ENCODE measurements at places on chromosomes 5 and 9.

DNA sequence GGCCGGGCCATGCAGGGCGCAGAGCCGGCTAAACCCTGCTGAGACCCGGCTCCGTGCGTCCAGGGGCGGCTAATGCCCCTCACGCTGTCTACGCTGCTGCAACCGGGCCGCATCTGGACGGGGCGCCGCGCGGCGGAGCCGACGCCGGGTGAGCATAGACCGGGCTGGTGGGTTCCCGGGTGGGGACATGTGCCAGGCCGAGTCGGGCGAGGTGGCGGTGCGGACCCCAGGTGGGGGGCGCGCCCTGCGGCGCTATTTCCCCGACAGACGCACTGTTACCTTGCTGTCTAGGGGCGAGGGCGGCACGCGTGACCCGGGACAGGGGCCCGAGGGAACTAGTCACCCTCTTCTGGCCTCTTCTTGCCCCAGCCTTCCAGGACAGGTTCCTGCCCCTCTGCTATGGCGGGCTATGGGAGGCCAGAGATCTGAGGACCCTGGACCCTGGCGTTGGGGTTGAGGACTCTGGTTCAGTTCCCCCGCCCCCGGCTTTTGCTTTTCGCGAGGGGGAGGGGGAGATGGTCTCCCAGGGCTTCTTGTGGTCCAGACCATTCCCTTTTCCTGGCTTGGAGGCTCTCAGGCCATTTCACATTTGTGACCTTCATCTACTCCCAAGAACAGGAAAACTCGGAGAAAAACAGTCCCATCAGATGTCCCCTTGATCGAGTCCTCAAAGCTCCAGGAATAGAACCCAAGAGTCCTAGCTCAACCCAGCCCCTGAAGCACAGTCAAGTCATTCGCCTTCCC, 536 bp downstream of the SLC27A4 start:
- H3K27me3 ChIP-seq = no peaks in the 10 kb centered on the region
- H3K4me1 ChIP-seq = peaks cover 11% of the 10 kb centered on the region
- peaks cover 3% of the 10 kb centered on the region for H3K36me3 ChIP-seq
- DNase-seq = no peak
- H3K4me3 ChIP-seq = peak overlapping the region; percentile 89
- H3K27ac ChIP-seq = peak overlapping the region; percentile 87

DNA sequence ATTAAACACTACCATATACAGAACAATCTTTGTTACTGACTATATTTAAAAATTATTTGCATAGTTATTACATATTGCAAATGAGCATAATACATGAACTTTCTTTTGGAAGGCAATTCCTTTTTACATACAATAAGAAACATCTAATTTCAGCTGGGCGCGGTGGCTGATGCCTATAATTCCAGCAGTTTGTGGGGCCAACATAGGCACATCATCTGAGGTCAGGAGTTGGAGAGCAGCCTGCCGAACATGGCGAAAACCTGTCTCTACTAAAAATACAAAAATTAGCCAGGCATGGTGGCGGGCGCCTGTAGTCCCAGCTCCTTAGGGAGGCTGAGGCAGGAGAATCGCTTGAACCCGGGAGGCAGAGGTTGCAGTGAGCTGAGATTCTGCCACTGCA, 36.4 kb upstream of the SIMC1 start:
- DNase-seq = no peak
- peaks cover 13% of the 10 kb centered on the region for H3K4me1 ChIP-seq
- H3K4me3 ChIP-seq = no peak overlapping the region
- H3K27ac ChIP-seq = no peak overlapping the region
- no peaks in the 10 kb centered on the region for H3K36me3 ChIP-seq

DNA sequence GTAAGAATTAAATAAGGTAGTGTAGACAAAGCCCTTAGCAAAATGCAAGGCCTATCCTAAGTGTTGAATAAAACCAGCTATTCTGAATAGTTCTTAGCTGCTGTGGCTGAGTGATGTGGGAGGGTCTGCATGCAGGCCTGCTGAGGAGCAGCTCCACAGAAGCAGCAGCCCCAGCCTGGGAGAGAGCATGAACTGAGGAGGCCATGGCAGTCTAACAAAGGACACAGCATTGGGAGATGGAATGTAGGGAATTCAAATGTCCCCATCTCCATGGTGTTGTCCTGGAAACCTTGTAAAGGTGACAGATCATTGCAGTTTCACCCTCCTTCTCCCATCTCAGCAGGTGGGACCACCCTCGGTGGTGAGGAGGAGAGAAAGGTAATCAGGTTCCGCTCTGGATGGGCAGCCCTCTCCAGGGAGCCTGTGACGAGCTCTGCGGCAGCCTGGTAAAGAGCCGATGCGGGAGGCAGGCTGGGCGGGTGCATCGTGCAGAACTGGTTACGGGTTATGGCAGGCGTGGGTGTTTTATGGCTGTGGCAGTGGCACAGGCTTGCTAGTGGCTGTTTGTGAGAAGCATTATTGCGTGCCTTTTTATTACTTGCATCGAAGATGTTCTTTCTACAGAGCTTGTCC, 199.9 kb upstream of the GLRA1 start:
- no peak for DNase-seq
- no peaks in the 10 kb centered on the region for H3K27me3 ChIP-seq
- H3K36me3 ChIP-seq = no peaks in the 10 kb centered on the region
- no peaks in the 10 kb centered on the region for H3K4me1 ChIP-seq
- no peak overlapping the region for H3K27ac ChIP-seq

GRCh38 chr9:114034196-114034595, 43.9 kb downstream of the AMBP start:
- H3K27ac ChIP-seq = no peak overlapping the region
- no peaks in the 10 kb centered on the region for H3K36me3 ChIP-seq
- no peak for DNase-seq
- H3K4me1 ChIP-seq = no peaks in the 10 kb centered on the region
- no peaks in the 10 kb centered on the region for H3K27me3 ChIP-seq
- H3K4me3 ChIP-seq = no peak overlapping the region

- no peaks in the 10 kb centered on the region for H3K27me3 ChIP-seq
- H3K27ac ChIP-seq = peak overlapping the region; percentile 100
- peak; percentile 94 for DNase-seq
- peaks cover 70% of the 10 kb centered on the region for H3K4me1 ChIP-seq
- H3K4me3 ChIP-seq = peak overlapping the region; percentile 97
Measured at GRCh38 chr5:132410451-132411303, 41.2 kb downstream of the SLC22A5 start.

DNA sequence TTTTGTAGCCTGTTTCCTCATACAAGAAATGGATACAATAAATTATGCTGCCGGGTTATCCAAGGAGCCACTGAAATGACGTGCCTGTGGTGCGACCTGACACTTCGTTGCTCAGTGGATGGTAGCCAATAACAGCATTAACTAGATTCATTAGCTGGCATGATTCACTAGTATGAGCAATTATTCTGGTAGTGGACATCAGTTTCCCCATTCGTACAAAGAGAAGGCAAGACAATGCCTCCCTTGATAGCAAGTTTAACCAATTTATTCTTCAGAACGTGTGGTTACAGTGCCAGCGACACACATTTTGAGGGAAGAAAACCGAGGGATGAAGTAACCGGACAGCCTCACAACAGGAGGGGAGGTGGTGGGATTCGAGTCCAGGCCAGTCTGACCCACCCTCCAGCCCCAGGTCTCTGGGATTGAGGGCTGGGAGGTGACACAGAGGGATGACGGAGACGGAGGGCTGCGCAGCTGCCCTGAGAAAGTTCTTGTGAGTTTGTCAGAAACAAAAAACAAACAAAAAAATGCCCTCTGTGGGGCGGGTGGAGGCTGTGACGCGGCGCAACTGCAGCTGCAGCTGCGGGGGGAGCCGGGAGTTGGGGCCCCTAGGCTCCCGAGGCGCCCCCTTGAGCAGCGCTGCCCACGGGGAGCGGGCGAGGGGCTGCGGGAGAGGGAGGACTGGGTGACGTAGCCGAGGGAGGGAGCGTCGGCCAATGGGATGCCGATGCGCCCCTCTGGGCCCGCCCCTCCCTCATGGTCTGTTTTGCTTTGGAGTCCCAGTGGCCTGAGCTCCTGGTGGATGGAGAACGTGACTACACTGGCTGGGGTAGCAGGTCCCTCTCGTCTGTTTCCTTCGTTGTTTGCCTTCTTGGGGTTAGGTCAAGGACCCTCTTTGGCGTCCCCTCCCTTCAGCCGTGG, 10.9 kb downstream of the LHX2 start:
- no peak overlapping the region for H3K4me3 ChIP-seq
- H3K27ac ChIP-seq = no peak overlapping the region
- no peak for DNase-seq
- peaks cover 8% of the 10 kb centered on the region for H3K4me1 ChIP-seq

DNA sequence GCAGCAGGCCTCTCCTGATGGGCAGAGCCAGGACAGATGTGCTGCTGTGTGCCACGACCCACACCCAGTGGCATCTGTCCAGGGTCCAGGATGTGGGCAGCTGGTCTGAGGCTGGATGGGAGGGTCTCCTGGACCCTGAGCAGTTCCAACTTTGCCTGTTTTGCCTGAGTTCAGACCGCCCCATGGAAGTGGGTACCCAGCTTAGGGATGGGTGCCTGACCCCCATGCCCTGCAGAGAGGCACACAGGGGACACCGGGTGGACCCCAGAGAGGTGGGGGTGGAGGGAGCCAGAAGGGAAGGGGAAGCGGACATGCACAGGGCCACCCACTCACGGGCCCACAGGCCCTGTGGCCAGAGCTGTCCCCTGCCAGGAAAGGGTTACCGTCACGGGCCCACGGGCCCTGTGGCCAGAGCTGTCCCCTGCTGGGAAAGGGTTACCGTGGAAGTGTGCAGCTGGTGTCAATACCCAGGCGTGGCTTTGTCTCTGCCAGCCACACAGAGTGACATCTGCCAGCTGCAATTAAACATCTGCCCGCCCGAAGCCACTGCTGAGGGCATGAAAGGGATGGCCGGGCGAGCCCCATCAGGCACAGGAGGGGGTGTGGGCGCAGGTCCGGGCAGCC, 50.0 kb downstream of the NACC2 start:
- peaks cover 15% of the 10 kb centered on the region for H3K27me3 ChIP-seq
- no peaks in the 10 kb centered on the region for H3K36me3 ChIP-seq
- H3K27ac ChIP-seq = no peak overlapping the region
- no peak overlapping the region for H3K4me3 ChIP-seq

GRCh38 chr5:31225118-31225517, 31.6 kb downstream of the CDH6 start:
- H3K27ac ChIP-seq = no peak overlapping the region
- no peaks in the 10 kb centered on the region for H3K36me3 ChIP-seq
- no peak overlapping the region for H3K4me3 ChIP-seq
- no peaks in the 10 kb centered on the region for H3K4me1 ChIP-seq
- H3K27me3 ChIP-seq = no peaks in the 10 kb centered on the region

GRCh38 chr5:154199671-154200220, 9.2 kb downstream of the GALNT10 start:
- H3K27me3 ChIP-seq = no peaks in the 10 kb centered on the region
- H3K36me3 ChIP-seq = peaks cover 18% of the 10 kb centered on the region
- no peak overlapping the region for H3K4me3 ChIP-seq
- peak overlapping the region; percentile 65 for H3K27ac ChIP-seq
- DNase-seq = no peak

- no peak overlapping the region for H3K4me3 ChIP-seq
- no peaks in the 10 kb centered on the region for H3K27me3 ChIP-seq
- DNase-seq = no peak
- H3K36me3 ChIP-seq = peaks cover 24% of the 10 kb centered on the region
Measured at GRCh38 chr9:34659592-34660253, 2.7 kb downstream of the CCL27 start.

DNA sequence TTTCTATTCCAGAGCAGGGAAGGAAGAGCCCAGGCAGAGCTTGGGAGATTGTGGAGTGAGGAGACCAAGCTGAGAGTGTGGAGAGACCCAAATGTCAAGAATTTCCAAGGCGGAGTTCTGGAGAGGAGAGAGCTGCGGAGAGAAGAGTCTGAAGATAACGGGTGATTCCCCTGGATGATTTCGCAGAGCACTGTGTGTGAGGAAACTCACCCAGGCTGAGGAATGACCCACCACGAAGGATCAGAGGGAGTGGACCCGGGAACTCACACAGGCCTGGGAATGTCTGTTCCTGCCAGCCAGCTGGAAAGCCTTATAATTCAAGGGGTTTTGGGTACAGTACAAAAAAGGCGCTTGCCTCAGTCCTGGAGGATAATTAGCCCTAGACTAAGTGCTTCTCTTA, 94.2 kb downstream of the WNK2 start:
- H3K36me3 ChIP-seq = no peaks in the 10 kb centered on the region
- H3K4me3 ChIP-seq = no peak overlapping the region
- no peaks in the 10 kb centered on the region for H3K4me1 ChIP-seq
- DNase-seq = no peak

DNA sequence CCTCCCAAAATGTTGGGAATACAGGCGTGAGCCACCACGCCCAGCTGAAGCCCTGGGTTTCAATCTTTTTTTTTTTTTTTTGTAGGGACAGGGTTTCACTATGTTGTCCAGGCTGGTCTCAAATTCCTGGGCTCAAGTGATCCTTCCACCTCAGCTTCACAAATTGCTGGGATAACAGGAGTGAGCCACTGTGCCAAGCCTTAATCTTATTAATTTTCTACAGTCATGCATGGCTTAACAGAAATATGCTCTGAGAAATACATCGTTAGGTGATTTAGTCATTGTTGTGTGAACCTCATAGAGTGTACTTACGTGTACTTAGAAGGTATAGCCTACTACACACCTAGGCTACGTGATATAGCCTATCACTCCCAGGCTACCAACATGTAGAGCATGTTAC, 31.0 kb downstream of the GLDC start:
- H3K4me1 ChIP-seq = no peaks in the 10 kb centered on the region
- no peaks in the 10 kb centered on the region for H3K27me3 ChIP-seq
- H3K4me3 ChIP-seq = no peak overlapping the region
- no peak overlapping the region for H3K27ac ChIP-seq
- DNase-seq = no peak
- no peaks in the 10 kb centered on the region for H3K36me3 ChIP-seq

DNA sequence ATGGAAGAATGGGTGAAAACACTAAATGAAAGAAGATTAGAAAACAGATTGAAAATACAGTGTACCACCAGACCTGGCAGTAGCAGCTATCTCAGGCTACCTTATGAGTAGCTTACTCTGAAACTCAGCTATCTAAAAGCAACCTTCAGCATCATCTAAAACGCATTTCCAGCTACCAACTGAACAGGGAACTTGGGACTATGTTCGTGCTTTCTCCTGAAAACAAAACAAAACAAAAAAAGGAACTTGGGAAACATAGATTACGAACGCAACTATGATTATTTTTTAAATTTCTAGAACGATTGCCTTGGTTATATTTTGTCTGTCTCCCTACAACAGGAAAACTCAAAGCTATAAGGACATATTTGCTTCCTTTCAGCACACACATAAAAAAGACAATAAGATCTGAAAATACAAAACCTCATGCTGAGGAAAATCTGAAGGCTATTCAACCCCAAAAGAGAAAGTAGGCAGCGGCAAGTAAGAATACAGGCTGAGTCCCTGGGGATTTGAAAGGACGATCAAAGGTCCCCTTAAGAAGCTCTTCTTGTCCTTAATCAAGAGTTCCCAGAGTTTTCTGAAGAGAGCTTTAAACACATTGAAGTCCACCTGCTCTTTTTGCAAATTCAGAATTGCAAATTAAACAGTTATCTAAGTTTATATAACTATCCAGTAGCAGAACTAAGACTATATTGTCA, 53.4 kb downstream of the OR2K2 start:
- H3K4me3 ChIP-seq = no peak overlapping the region
- no peaks in the 10 kb centered on the region for H3K27me3 ChIP-seq

DNA sequence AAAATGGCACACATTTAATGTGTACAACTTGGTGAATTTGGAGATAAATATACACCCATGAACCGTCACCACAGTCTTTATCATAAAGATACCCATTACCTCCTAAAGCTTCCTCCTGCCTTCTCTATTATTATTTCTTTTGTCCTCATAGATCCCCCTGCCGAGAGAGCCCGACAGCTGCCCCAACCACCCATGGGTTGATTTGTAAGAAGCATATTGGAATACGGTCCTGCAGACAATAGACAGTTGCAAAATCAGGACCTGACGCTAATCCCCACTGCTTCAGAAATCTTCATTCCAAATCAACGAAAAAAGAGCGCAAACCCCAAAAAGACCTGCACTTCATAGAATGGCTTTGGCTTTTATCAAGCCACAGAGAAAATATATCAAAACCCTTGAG, 697.5 kb downstream of the SEMA5A start:
- no peak overlapping the region for H3K4me3 ChIP-seq
- H3K36me3 ChIP-seq = no peaks in the 10 kb centered on the region
- H3K27ac ChIP-seq = no peak overlapping the region
- H3K27me3 ChIP-seq = no peaks in the 10 kb centered on the region
- DNase-seq = no peak

Data from activated naive CD4-positive, alpha-beta T cell treated with anti-CD3 and anti-CD28 coated beads, Interleukin-2, amount 10 ng/mL, durations not matched to agents 7 days and 5 days (primary cell).